AG09309 (cell line): ENCODE measurements at places on chromosomes 7 and 10.
A peak's percentile ranks its signal among the peaks of the same experiment; 100 is the strongest.

GRCh38 chr7:158281441-158281840 lies 306.2 kb downstream of the PTPRN2 start:
- no peak for DNase-seq

DNA sequence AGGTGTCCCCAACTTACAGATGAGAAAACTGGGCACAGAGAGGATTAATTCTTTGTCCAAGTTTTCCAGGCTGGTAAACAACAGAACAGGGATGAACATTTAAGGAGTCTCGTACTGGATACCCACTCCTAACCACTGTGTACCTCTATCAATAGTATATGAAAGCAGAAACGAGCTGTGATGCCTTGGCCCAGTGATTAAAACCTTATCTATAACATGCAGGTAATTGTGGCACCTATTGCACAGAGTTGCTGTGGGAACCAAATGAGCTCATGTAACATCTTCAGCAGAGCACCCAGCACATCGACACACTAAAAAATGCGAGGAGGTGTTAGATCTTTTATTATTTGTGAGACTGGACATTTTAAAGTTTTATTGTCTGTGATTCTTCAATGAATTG lies 1.6 kb downstream of the TMEM273 start:
- no peak for DNase-seq

- no peak for DNase-seq
Observed at GRCh38 chr7:48427671-48428070, 256.4 kb downstream of the ABCA13 start.

GRCh38 chr7:54947266-54947665 lies 71.6 kb upstream of the EGFR start:
- no peak for DNase-seq

DNA sequence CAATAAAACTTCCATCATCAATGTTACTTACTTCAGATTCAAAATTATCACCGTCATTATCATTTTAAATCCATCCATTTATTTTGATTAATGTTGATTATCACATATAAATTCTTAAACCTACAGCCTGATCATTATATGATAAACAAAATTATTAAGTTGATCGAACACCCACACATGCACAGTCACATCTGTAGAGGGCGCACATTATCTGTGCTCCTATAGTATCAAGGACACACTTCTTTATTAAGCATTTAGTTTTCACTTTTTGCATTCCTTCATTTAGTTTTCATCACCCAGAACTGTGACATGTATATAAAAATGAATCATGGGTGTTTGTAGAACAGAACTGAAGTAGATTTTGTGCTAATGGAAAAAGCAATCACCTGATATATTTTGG lies 26.2 kb upstream of the ZNF716 start:
- DNase-seq: no peak

GRCh38 chr7:2082139-2082998 lies 150.4 kb downstream of the MAD1L1 start:
- DNase-seq: peak; percentile 32

- DNase-seq: no peak
Observed at GRCh38 chr10:62904281-62904875, 88.2 kb upstream of the EGR2 start.

DNA sequence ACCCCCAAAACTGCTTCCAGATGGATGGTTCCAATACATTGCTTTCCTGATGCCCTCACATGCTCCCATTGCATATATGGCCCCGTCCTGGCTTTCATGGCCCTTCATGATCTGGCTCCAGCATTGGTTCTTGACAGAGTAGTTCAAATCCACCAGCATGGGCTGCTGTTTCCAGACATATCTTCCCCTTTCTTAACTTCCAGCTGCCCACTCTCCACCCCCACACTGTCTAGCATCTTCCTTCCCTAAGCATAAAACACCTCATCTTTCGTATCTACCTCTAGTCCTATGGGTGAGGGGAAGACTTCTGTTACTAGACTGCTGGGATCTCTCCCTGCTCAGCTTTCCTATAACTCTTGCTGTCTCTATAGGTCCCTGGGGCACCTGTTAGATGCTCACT lies 13.2 kb upstream of the GOLGA7B start:
- no peak for DNase-seq

- no peak for DNase-seq
Observed at GRCh38 chr10:124249812-124250432, 156.5 kb upstream of the CHST15 start.

DNA sequence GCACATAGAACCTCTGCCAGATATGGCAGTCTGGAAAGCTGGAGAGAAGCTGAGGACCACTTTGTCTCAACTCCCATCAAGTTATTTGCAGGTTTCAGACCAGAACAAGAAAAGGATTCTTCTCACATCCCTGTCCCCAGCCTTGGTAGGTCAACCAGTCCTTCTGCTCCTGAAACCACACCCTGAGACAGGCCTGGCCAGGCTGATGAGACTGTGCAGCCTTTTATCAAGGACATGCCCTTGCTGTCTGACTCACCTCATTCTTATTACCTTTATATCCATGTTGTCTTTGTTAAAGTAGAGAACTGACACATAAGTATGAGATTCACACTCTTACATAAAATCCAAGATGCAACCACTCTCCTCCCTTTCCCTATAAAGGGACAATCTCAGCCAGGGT lies 354.9 kb downstream of the PLXNA4 start:
- no peak for DNase-seq

DNA sequence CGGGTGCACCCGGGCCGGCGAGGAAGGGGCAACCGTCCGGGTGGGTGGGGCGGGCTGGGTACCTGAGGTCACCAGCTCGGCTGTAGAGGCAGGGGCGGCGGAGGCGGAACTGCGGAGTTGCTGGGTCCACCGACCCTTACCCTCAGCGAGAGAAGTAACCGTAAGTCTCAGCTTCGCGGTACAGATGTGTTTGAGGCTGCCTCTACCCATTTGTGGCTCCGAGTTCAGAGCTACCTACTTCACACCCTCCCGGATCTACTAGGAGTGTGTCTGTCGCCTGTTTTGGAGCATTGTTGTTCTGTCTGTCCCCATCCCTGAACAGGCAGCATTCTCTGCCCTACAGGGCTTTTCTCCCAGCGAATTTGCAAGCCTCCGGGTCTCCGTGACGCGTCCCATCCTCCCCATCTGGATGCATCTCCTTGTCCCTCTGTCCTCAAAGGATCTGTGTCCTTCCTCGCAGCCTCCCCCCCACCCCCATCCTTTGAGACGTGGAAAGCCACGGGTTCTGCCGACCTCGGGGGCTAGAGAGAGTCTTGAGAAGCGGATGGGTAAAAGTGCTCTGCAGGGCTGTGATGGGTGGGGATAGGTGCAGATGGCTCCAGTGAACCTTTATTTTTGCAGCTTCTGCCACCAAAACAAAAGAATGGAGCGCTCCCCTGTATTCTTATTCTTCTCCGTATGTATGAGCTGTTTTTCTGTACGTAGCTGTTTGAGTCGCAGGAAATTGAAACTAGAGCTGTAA lies 757 bp downstream of the ANKIB1 start:
- DNase-seq: no peak

- DNase-seq: no peak
Observed at GRCh38 chr10:111479966-111480365, 403.1 kb downstream of the ADRA2A start.

DNA sequence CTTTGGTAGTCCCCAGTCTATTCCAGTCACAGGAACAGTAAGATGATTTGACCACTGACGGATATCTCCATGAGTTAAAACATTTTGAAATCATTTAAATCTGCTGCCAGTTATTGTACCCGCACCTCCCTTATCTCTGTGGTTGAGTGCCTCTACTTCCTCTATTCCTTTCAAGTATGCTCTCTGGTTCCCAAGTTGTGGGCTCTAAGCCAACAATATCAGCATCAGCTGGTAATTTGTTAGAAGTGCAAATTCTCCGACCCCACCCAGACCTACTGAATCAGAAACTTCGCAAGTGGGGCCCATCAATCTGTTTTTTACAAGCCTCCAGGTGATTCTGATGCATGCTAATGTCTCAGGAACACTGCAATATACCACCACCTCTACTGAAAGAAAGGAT lies 235.5 kb downstream of the CCSER2 start:
- DNase-seq: no peak

GRCh38 chr7:138992052-138992531 lies 10.9 kb upstream of the KIAA1549 start:
- DNase-seq: peak; percentile 68

- no peak for DNase-seq
Observed at GRCh38 chr7:45921699-45922519, 837 bp upstream of the IGFBP3 start.

DNA sequence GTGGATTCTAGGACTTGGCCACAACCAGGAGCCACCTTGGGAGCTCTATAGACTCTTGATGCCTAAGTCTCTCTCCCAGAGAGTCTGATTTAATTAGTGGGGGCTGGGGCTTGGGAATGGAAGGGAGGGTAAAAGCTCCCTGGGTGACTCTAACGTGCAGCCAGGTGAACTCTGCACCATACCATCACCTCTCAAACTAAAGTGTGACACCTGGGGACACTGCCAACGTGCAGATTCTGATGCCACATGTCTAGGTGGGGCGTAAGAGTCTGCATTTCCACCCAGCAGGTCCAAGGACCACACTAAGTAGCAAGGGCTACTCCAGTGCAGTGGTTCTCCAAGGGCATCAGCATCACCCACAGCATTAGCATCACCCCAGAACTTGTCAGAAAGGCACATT lies 28.3 kb downstream of the LRRC20 start:
- no peak for DNase-seq

DNA sequence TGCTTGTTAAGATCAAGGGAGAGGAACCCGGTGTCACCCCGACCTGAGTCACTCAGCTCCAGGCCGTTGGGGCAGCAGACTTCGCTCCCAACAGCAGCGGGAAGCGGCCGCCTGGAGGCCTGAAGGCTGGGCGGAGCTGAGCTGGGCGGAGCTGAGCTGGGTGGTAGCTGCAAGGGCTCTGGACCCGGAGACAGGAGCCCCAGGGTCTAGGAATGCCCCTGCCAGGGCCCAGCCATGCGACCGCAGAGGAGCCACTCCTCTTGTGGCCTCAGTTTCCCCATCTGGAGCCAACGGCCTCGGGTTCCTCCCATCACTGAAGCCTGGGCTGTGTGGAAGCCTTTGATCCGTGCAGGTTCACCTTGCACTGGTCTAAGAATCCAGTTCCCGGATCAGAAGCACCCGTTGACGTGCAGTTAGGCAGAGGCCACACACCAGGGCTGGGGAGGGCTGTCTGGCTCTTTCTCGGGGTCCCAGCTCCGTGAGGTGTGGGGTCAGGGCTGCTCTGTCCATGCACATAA lies 21.9 kb upstream of the DPYSL4 start:
- no peak for DNase-seq

GRCh38 chr10:51656503-51656902 lies 42.9 kb downstream of the CSTF2T start:
- DNase-seq: no peak

DNA sequence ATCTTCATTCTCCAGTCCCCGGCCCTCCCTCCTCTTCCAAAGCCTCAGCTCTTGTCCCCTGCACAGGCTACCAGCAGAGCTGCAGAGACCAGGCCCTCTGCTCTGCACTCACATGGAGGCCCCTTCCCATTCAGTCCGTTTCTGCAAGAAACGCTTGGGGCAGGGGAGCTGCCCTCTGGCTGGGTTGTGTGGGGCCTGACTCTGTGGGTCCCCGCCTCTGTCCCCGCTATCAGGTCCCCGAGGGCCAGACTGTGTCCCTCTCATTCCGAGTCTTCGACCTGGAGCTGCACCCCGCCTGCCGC lies 1.5 kb downstream of the PCOLCE start:
- no peak for DNase-seq

DNA sequence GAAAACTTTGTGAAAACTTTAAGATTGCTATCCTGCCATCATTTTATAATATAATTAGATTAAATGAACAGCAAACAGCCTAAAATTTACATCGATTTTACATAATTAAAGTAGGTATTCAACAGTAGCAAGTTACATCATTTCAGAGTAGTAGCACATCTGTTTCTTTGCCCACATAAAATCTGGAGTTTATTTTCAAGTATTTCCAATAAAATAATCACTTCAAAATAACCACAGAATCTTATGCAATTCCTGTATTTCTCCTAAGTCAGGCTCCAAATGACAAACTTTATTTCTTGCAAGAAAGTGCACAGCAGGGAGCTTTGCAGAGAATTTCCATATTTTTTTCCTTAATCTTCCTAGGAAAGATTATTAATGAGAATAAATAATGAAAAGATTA lies 82.6 kb downstream of the CUBN start:
- peak; percentile 56 for DNase-seq

- no peak for DNase-seq
Observed at GRCh38 chr7:1357601-1358271, 101.5 kb downstream of the MICALL2 start.

DNA sequence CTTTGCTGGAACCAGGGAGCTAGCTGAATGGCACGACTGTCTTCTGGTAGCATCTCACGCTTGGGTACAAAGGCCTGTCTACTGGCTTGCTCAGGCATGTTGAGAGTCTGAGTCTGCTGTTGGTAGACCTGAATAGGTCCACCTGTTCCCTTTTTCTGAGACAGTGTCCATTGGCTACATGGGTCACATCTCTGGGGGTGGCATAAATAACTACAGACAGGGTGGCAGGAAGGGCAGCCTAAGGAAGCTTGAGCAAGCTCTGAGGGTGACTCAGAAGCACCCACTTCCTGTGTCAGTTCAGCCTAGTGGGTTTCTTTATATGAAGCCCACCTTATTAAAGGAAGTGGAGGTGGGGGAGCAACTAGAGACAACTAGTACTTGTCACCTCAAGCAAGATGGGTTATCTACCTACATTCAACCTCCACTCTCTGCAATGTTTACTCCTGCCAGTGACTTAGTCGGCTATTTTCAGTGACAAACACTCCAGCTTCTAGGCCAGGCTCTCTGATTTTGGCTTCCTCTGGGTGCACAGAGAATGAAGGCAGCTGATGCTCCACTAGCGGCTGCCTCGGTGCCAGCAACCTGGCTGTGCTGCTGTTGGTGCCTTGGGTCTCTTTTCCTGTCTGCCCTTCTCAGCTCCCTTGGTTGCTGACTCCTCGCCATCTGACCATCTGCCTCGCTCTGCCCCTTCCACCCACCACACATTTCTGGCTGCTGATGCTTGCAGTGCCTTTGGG lies 5.7 kb upstream of the ZYX start:
- no peak for DNase-seq

DNA sequence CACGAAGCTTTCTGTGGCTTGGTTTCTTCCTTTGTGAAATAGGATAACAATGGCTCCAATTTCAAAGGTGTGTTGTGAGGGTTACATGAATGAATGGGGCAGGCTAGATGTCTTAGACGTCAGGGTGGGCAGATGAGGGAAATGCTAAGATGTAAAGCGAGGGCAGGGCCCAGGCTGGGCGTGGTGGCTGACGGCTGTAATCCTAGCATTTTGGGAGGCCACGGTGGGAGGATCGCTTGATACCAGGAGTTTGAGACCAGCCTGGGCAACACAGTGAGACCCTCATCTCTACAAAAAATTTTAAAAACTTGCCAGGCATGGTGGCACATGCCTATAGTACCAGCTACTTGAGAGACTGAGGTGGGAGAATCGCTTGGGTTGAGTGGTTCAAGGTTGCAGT lies 607.7 kb upstream of the FOXK1 start:
- no peak for DNase-seq

GRCh38 chr10:94451883-94452519 lies 49.7 kb downstream of the TBC1D12 start:
- DNase-seq: no peak
